ENCODE measurements at places on chromosomes 6 and 20.
A peak's percentile ranks its signal among the peaks of the same experiment; 100 is the strongest.

DNA sequence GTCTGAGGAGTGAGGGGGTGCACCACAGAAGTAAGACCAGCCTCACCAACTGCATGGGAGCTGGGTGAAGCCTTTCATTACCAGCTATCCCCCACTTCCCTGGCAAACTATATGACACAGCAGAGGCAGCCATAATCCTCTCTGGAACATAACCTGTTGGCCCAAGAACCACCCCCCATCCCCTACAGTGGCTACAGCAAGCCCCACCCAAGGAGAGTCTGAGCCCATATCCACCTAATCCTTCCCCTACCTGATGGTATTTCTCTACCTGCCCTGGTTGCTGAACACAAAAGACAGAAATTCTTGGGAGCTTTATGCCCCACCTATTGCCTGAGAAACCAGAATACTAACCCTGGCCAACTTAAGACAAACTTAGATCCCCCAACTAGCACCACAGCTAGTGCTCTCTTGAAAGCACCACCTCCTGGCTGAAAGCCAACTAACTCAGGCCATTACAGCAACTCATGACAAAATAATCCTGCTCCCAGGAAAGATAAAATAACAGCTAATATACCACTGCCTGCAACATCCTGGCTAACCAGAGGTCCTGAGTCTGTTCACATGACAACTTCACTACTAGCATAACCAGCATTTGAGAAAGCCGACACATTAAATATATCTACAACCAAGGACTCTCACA lies 11.2 kb downstream of the RNGTT start:
- DNase-seq: no peak

- DNase-seq: no peak
These were observed 89.2 kb downstream of the FAM83B start for GRCh38 chr6:54935739-54936138.

- no peak for DNase-seq
These were observed 2.2 kb upstream of the SDCBP2 start for GRCh38 chr20:1331101-1331500.

- DNase-seq: peak; percentile 90
These were observed at the start of gene SH3BGRL2 for GRCh38 chr6:79630883-79631692. Gene SH3BGRL2 (plus strand): TSS chr6:79631329. CDS start chr6:79631462, 133 bp downstream.

DNA sequence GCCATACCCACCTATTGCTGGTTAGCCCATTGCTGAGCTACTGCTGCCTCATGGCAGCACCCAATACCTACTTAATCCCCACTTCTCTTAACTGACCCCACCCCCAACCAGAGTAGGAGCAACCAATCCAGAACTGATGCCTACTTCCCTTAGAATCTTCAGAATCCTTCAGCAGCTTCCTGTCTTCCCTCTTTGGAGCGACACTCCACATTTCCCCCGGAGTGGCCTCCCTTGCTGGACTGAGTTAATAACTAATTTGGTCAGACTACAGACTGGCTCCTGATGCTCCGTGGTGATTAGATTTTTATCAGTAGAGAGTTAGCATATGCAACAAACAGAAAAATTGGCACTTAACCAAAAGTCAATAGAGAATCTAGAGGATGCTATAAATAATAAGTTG lies 51.2 kb upstream of the UBR2 start:
- DNase-seq: no peak

DNA sequence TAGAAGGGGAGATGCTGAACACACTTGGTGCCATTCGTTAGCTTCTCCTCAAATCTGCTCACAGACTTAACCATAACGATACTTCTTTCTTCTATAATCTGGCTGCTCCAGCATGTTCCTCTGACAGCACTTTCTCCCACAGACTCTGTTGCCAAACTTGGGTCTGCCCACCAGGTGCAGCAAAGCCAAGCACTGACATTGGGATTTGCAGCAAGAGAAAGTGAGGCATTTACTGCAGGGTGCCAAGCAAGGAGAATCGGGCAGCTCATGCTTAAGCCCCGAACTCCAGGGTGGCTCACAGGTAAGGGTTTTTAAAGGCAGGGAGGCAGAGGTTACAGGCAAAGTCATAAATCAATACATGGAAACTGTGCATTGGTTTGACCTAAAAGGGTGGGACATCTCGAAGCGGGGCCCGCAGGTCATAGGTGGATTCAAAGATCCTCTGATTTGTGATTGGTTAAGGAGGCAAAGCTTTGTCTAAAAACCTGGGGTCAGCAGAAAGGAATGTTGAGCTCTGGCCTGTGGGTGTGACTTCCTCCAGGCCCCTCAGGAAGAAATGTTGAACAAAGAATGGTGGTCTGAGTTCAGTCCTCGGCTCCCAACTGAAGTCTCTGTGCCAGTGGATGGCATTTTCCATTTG lies 25.1 kb upstream of the PNPLA1 start:
- no peak for DNase-seq

- no peak for DNase-seq
These were observed 25.8 kb downstream of the B4GALT5 start for GRCh38 chr20:49687595-49688567.

DNA sequence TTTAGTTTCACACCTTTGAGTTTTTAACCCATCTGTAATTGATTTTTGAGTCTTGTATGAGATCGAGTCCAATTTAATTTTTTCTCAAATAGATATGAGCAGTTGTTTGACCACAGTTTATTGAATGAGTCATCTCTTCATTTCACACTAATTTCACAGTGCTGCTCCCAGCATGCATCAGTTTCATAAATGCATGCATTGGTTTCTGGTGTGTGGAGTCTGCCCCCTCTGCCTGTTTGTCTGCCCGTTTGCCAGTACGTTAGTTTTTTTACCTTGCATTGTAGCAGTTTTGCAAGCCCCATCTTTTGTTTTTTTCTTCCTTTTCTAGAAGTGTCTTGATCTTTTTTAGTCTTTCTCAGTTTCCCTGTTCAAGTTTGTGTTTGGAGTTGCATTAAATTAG lies 11.9 kb downstream of the SLX4IP start:
- DNase-seq: no peak

- peak; percentile 61 for DNase-seq
These were observed 984 bp downstream of the TNFRSF21 start for GRCh38 chr6:47308552-47309290.

- no peak for DNase-seq
These were observed 32.3 kb upstream of the CD83 start for GRCh38 chr6:14085176-14085787.

- no peak for DNase-seq
These were observed 23.3 kb upstream of the UST start for GRCh38 chr6:148723484-148723883.

DNA sequence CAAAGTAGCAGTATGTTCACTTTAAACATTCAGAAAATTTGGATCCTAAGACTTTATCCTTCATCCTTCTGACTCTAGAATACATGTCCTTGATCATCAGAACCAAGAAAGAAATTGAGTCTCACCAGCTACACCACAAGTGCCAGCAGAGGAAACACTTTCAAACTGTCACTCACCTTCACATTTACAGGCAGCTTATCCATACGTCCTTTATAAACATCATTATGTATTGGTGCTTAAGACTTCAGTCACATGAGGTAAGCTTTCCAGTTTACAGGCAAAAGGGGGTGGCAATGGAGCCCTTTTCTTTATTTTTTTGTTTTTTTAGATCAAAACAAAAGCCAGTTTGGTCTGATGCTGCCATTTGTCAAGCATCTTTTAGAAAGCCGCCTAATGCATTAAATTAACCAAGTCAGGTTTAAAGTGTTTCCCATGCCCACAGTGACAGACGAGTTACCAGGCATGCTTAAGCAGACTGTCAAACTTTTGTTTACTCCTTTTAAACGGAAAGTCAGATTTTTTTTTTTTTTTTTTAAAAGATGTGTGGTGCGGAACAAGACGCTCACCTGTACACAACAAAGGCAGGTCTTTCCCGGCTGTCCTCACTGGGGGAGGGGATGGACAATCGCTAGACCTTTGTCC lies 952 bp upstream of the BRPF3 start:
- DNase-seq: no peak

- DNase-seq: no peak
These were observed 4.7 kb downstream of the CCN5 start for GRCh38 chr20:44719841-44720240.

DNA sequence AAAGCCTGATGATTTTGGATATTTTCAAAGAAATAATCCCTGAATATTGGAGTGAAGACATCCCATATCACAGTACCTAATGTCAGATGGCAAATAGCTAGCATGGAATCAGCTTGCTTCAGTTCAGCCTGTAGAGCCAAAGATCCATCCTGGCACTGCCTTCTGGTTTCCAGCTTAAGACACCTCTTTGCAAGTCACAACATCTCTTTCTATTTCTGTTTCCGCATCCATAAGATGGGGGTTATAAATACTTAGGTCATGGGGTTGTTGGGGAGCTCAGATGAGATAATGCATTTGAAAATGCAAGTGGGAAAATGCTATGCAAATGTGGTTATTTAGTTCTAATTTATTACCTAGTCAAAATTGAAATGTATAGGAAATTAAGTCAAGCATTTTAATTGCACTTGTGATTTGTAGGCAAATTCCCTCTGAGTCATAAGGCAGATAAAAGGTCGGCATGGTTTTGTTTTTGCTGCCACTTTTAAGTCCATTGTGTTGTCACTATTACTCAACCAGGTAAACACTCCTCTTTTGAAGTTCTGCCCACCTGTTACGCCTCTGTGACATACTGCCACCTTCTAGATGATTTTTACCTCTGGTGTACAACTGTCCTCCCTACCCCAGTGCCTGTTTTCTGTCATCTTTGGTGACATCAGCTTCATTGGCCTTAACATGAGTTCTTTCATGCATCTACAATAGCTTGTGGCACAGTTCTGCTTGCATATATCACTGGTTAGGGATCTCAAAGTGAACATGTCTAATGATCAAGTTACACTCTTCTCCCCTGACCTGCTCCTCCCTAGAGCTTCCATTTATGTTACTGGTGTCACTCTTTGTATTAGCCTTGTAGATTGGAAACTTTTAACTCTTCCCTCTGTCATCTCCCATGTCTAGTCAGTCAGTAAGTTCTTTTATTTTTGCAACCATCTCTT lies 96.6 kb downstream of the CDKAL1 start:
- DNase-seq: no peak

GRCh38 chr6:51213811-51214210 lies 395.1 kb downstream of the TFAP2B start:
- DNase-seq: peak; percentile 75

DNA sequence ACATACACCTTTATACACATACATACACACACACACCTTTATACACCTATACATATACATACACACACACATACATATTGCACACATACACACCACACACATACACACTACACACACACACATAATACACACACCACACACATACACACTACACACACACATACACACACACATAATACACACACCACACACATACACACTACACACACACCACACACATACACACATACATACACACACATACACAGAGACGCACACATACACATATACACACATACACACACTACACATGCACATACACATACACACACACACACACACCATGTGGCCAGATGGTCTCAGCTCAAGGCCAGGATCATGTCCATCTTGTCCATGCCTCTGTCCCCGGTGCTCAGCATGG lies 25.7 kb downstream of the BPIFB1 start:
- DNase-seq: no peak

- DNase-seq: peak; percentile 52
These were observed 327.4 kb upstream of the MAP3K7 start for GRCh38 chr6:90914312-90914711.

DNA sequence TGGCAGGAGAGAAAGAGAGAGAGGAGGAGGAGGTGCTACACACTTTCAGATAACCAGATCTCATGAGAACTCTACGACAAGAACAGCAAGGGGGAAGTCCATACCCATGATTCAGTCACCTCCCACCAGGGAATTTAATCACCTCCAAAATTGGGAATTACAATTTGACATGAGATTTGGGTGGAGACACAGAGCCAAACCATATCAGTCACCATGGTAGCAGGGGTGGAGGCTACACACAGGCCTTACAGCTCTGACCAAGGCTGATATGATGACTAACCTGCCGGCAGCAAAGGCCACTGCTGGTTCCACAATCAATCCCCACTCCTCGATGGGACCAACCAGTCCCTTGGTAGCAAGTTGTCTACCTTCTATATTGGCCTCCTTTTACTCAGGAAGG lies 13.6 kb upstream of the RBM24 start:
- DNase-seq: no peak

DNA sequence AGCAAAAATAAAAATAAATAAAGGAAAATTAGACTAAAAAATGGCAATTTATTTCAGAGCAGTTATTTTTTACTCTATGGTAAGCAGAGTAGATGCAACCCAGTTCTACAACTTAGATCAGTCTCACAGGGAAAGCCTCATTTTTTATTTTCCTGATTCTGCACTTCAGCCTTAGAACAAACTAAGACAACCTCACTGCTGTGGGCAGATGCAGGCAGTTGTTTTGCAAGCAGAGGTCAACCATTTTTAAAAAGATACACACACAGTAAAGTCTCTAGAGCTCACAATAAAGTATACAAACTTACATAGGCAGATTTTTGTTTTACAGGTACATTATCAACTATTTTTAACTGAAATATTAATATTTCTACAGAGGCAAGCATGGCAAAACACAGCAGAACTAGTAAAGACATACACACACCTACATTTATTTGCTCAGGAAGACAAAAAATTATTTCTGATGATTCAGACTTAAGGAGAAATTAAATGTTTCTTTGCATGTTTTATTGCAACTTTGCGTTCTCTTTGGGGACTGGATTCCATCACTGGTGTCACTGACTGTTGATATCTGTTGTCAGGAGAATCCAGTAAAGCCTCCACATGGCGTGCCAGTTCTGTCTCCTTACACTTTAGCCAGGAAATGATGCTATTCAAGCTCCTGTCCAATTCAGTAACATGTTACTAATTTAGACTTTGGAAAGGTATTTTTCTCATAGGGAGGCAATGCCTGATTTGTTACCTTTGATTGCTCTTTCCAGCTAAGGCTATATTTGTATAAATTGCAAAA lies 102.7 kb downstream of the TRDN start:
- DNase-seq: no peak

DNA sequence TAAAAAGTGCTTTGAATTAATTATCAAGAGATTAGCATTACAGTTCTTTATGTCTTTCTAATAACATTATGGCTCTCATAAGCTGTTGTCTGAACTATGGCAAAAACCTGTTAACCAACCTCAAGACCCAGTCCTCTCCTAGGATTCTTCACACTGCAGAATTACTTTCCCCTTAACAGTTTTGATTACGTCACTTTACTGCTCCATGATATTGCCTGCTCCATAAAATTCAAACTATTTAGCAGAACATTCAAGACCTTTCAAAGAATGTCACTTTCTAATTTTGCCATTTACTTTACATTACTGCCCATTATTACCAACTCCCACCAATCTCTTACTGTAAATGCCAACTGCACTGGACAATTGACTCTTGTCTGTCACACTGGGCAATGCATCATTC lies 843.5 kb downstream of the PHF3 start:
- no peak for DNase-seq

DNA sequence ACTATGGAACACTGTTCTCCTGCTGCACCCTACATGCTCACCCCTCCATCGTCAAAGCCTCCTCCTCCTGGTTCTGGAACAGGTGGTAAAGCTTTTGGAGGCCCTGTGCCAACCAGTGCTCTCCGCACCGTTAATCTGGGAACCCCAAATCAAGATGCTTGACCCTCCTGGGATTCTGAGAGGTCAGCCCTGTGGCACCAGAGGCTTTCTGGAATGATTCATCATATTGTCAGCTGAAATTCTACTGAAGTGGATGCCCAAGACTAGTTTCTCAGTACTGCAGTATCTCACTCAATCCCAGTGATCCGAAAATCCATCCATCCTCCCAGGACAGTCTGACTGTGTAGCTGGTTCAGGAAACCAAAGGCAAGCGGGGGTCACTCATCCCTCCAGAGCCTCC lies 92.7 kb downstream of the TRERF1 start:
- no peak for DNase-seq
